ENCODE measurements at places on chromosomes 11 and 22.

DNA sequence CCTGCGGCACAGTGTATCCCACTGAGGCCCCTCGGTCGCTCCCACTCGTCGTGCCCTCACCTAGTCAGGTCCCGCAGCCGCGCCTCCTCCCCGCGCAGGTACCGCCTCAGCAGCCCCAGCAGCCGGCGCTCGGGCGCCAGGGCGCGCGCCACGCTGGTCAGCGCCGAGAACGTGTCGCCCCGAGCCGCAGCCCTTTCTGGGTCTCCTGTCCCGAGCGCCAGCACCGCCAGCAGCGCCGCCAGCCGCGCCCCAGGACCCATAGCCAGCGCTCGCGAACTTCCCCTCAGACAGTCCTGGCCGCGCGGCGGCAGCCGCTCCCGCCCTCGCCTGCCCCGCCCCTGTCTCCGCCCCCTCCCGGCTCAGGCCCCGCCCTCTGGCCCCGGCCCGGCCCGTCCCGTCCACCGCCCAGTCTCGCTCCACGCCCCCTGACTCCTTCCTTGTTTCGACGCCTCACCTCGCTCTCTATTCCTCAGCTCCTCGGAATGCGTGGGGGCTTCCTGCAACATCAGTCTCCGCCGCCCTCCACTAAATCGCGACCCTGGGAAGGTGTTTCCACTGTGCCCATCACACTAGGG lies at the start of gene P4HA3:
Gene P4HA3, minus strand, starts transcription at position 289 of the 575 bp plus-strand sequence. Its CDS starts 29 bp downstream, at position 260.
- peak; percentile 50 for DNase-seq

DNA sequence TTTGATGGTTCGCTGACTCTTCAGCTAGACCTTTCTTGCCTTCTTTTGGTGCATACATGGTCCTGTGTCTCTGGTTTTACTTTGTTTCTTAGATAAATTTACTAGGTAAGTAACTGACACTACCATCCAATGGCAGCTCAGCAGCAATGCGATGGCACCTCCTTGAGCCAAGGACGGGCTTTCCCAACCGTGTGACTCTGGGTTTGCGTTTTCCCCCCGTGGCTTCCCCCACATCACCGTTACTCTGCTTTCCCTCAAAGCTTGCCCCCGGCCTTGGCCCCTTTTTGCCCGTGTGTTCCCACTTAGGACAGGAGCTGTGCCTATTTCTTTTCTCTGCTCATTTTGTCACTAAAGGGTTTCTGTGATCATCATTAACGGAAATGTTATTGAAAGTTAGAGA lies 41.5 kb downstream of the TBC1D22A start:
- DNase-seq, result no peak

GRCh38 chr11:12330485-12331231 lies 46.7 kb upstream of the PARVA start:
- no peak for DNase-seq

DNA sequence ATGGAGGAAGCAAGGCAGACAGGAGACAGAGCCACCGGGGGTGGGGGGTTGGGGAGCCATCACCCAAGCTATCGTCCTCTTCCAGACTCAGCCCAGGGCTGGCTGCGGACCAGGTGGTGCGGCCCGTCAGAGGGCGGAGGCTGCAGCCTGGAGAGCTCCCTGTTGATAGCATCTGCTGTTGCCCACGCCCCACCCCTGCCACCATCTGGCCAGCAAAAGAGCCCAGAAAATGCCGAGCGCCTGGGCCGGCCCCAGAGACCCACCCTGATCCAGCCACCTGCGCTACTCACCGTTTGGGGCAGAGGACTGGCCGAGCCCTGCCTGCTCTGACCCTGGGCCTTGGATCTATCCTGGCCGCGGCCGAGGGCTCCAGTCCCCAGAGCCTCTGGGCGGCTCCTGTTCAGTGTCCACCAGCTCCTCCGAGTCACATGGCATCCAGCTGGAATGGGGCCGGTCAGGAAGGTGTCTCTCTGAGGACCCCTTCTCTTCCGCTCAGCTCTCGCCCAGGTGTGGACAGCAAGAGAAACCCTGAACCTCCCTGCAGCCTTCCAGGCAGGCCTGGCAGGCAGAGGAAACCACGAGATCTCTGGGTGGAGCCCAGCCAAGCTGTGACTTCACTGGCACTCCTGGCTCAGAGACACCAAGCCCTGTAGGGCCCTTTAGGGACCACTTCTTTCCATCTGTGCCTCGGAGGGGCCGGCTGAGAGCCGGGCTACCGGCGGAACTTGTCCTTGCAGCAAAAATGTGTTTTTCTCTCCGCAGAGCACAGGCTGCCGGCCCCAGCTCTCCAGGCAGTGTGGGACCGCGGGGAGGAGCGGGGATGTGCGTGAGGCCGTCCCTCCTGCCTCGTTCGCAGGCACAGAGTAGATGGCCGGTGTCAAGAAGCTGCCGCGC lies at the start of gene MRGPRE:
Gene MRGPRE, minus strand, starts transcription at position 567 of the 894 bp plus-strand sequence. CDS start 3,618 bp downstream, outside the sequence.
- no peak for DNase-seq

- no peak for DNase-seq
Observed at GRCh38 chr11:44342616-44343015, 32.7 kb upstream of the ALX4 start.

DNA sequence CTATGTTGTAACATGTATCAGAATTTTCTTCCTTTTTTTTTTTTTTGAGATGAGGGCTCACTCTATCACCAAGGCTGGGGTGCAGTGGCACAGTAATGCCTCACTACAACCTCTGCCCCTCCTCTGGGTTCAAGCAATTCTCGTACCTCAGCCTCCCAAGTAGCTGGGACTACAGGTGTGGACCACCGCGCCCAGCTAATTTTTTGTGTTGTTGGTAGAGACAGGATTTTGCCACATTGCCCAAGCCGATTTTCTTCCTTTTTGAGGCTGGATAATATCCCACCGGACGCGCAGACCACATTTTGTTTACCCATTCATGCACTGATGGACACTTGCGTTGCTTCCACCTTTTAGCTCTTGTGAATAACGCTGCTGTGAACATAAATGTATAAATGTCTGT lies 97.0 kb downstream of the BRD1 start:
- no peak for DNase-seq

DNA sequence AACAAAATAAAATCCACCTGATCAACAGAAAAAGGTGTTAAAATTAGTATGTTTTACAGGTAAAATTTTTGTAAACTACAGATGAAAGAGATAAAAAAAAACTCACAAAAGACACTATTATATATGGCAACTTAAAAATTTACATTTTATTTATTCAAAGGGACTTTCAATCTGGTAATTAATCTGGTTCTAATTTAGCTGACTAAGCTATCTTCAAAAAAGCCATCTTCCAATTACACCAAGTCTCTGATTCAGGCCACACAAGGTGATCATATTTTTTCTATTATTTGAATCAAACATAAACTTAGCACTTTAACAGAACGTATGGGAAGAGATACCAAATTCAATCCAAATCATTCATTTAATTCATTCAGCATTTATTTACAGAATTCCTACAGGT lies 7.6 kb downstream of the MRE11 start:
- DNase-seq, result no peak

DNA sequence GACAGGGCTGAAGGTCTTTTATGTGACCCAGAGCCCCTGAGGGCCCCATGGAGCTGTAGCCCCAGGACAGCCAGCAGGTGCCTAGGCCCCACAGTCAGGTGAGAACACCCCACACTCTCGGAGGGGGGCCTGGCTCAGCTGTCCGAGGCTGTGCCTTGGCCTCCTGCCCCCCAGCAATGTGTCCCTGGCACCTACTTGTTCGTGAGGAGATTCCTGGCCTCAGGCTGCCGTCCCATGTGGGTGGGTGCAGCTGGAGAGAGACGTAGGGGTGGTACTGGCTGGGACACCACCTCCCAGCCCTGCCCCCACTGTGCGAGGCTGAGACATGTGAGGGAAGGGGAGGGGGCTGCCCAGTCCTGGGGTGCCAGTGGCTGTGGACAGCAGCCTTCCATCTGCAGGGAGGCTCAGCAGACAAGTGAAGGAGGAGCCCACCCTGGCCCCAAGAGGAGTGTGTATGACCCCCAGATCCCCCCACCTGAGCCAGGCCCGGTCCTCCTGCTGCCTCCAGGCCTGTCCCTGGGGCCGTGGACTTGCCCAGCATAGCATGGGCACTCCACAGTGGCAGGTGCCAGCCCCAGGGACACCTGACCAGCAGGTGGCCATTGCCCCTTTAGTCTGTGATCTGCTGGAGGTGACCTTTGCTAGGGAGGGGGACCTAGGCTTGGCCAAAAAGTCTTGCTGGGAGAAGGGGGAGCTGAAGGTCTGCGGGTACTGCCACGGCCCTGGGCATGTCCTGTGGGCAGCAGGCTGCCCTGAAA lies 17.0 kb downstream of the IL17REL start:
- DNase-seq, result no peak

- DNase-seq, result no peak
Observed at GRCh38 chr11:78070621-78071020, 7.0 kb downstream of the THRSP start.

DNA sequence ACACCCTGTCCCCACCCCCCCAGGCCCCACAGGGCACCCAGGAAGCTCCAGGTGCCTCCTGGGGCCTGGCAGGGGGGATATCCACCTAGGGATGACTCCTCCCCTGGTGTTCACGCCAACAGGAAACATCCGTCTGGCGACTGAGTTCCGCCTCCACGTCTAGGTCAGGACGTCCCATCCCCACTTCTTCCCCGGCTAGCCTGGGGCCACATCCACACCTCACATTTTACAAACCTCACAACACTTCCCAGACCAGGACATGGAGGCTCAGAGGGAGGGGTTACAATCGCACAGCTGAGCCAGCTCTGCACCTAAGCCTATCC lies 21.0 kb downstream of the MAFF start:
- no peak for DNase-seq

DNA sequence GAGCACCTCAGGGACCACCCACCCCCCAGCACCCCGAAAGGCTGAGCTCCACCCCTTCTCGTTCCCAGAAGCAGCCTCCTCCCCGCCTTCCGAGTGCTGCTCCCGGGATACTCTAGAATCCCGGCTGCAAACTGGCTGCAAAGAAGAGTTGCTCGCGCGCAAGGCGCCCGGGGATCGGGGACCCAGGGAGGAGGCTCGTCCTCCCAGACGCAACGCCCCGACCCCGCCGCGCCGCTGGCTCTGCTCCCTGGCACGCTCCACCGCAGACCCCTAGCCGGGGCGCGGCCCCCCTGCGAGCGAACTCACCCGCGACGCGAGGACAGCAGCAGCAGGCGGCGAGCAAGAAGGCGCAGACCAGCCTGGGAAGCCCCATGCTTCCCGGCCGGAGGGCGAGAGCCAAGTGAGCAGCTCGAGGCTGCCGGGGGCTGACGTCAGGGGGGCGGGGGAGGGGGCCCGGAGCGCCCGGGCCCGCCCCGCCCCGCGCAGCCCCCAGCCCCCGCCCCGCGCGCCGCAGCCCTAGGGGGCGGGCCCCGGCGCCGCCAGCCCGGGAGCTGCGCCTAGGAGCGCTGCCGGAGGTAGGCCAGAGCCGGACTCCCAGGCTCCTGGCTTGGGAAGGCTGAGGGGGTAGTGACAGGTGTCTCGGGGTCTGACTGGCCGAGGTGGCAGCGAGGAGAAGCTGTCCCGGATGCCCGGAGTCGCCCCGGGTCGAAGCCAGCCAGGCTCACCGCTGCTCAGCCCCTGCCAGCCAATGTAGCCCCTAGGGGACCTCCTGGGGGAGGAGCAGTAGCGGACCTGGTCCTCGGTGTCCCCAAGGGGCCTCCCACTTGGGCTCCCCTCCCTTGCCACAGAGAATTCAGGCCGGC lies at the start of gene MCAM:
Gene MCAM, minus strand, starts transcription at position 402 of the 863 bp plus-strand sequence. Its CDS starts 29 bp downstream, at position 373.
- DNase-seq, result no peak

GRCh38 chr11:44018127-44018521 lies 29.7 kb upstream of the ACCSL start:
- DNase-seq, result no peak

- no peak for DNase-seq
Observed at GRCh38 chr11:31651822-31652221, 142.3 kb downstream of the ELP4 start.

DNA sequence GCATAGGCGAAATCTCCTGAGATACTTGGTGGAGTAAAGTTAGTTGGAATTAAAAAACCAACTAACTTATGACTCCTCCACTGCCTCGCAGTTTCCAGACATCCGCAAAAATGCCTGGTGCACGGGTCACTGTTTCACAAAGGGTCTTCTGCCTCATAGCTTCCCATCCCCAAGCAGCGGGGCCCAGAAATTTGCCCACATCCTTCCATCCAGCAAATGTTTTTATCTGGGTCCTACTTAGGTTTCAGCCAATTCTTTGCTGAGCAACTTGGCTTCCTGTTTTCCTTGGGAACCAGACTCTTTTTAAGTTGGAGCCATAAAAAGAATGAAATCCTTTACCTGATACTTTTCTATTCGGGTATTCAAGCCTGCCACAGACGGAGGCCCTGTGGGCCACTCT lies 36.2 kb downstream of the FZD4 start:
- DNase-seq, result no peak

- DNase-seq, result no peak
Observed at GRCh38 chr11:101881586-101881985, 33.2 kb upstream of the CEP126 start.

DNA sequence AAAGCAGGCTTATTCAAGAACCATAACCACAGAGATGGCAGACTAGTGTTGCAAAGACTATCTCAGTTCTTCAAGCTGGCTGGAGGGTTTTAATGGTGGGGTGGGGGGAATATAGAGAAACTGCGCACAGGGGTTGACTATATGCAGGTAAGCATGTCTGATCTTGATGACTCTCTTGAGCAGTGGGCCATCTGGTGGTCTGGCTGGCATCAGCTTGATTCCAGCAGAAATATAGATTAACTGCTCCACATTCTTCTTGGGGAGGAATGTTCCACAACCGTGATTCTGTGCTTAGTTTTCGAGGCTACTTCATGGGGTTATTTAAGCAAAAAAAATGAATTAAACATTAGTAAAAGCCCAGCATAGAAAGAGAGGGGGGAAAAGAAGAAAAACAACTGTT lies 158.8 kb upstream of the PGR start:
- no peak for DNase-seq

DNA sequence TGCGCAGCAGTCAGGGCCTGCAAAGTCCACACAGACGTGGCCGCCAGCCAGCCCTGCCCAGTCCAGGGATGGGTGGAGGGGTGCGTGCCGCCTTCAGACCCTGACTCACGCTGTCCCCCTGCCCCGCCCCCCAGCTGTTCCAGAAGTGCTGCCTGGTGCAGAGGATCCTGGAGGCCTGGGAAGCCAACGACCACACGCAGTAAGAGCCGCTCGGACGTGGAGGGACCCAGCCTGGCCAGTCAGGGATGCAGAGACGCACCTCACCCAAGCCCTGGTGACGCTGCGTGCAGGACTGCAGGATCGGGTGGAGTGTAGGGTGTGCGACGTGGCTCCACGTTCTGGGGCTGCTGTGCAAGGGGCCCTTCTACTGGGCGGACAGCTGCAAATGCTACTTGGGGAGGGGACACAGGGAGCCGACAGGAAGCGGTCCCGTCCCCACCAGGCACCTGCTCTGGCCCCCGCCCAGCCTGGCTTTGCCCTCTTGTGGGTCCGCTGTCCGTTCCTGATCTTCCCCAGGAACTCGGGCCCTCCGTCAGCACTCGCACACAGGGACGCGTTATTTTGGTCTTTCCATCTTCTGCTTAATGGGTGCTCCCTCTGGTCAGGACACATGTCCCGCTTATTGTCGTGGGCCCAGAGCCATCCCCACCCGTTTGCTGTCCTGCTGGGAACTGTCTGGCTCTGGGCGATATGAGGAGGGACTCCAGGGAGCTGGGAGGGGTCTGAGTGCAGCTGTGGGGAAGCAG lies 42.5 kb downstream of the SBF1 start:
- no peak for DNase-seq

Measured in CD4-positive, alpha-beta T cell treated with Interleukin-17A for 1 hour (primary cell).